Right lobe of liver (tissue), 6 donors: ENCODE measurements at places on chromosomes 1 and 21.
A peak's percentile ranks its signal among the peaks of the same experiment; 100 is the strongest.

DNA sequence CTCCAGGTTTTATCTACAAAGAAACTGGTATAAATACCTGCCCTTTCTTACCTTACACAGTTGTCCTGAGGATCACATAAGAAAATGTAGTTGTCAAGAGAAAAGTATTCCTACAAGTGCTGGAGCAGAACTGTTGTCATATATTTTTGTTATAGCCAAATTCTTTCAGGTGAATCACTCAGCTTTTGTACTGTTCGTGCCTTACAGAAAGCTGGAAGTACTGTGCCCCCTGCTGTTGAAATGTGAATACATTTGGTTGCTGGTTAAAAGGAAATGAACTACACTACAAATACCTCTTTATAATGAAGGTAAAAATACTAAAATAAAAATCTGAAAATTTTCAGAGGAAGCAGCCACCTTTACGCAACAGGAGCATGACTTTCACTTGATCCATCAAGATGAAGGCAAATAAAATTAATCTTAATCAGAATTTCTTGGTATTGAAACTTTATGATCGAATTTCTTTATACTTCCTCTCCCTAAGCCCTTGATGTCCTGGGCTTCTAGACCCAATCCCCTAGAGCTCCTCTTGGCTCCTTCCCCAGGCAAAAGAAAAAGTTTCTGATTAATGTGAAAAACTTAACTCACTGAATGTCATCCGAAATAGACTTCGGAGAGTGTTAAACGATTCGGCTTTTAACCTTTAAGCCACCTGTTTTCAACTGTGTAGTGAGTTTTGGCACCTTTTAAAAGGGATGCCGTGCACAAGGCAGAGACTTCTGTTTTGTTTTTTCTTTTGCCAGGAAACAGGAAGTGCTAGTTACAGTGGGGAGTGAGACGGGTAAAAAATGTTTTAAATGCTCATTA lies 12.5 kb downstream of the CHML start:
- peak overlapping the region; percentile 78 for H3K27ac ChIP-seq
- DNase-seq = no peak
- H3K4me1 ChIP-seq = no peaks in the 10 kb centered on the region
- H3K4me3 ChIP-seq = no peak overlapping the region
- no peaks in the 10 kb centered on the region for H3K27me3 ChIP-seq

DNA sequence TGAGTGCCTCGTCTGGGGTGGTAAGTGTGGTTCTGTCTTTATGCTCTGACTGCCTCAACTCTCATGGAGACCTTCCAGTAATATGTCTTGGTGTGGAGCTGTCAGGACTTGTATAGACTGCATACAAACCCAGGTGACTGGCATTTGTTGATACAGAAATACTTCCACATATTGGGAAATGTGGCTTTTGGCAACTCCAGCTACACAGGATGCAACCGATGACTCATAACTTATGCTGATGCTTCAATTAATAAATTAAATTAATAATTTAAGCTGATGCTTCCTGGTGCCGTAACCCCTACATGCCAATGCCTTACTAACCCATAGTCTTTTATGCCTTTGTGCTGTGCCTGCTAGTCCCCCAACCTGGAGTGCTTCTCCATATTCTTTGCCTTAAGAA lies 72.3 kb upstream of the ARTN start:
- H3K36me3 ChIP-seq = no peaks in the 10 kb centered on the region
- no peak for DNase-seq
- H3K4me3 ChIP-seq = no peak overlapping the region
- no peaks in the 10 kb centered on the region for H3K4me1 ChIP-seq

- H3K4me3 ChIP-seq = peak overlapping the region; percentile 96
- H3K36me3 ChIP-seq = no peaks in the 10 kb centered on the region
- peak overlapping the region; percentile 86 for H3K27ac ChIP-seq
- no peaks in the 10 kb centered on the region for H3K4me1 ChIP-seq
- DNase-seq = peak; percentile 58
Measured at GRCh38 chr1:193104502-193104906, 710 bp downstream of the GLRX2 start.

DNA sequence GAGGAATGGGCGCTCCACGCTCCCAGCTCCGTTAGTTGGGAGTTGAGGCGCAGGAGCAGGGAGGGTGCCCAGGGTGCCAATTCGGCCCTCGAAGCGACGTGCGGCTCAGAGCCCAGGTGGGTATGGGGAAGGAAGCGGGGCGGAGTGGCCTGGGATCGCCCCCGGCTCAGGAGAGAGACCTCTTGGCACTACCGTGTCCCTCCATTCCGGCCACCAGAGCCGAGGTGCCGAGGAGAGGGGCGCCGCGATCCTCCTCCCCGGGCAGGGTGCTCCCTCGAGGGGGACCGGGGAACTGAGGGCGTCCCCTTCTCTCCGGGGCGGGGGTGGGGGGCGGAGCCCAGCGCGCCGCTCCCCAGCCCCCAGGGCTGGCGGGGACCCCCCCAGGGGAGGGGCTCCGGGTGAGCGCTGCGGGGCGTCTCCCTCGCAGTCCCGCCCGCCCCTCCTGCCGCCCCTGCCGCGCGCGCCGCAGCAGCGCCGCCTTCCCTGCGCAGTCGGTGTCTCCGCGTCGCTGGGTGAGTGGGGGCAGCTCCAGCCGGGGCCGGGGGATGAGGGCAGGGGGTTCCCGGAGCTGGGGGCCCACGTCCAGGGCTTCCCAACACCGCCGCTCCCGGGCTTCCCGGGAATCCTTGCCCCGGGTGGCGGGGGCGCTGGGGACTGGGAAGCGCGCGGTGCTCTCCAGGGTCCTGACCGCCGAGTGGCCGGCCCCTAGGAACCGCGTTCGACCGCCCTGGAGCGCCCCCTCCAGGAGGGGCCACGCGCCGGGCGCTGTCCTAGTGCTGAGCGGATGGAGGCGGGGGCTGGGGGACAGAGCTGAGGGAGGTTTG lies at the start of gene HPCA:
TSS of gene HPCA (plus strand) at position 488 of the 824 bp plus-strand sequence. CDS start 2,408 bp downstream, outside the sequence.
- H3K4me3 ChIP-seq = no peak within 1 kb of the TSS
- H3K27me3 ChIP-seq = peaks cover 16% of the 10 kb centered on the region
- no peak within 1 kb of the TSS for H3K27ac ChIP-seq

- H3K27me3 ChIP-seq = no peaks in the 10 kb centered on the region
- no peak for DNase-seq
- no peaks in the 10 kb centered on the region for H3K4me1 ChIP-seq
- H3K4me3 ChIP-seq = no peak overlapping the region
- H3K27ac ChIP-seq = no peak overlapping the region
Measured at GRCh38 chr1:203035111-203036000, 9.1 kb downstream of the PPFIA4 start.

GRCh38 chr1:219058891-219059820 lies 114.5 kb upstream of the LYPLAL1 start:
- no peaks in the 10 kb centered on the region for H3K4me1 ChIP-seq
- no peaks in the 10 kb centered on the region for H3K36me3 ChIP-seq
- no peak for DNase-seq
- no peak overlapping the region for H3K27ac ChIP-seq

DNA sequence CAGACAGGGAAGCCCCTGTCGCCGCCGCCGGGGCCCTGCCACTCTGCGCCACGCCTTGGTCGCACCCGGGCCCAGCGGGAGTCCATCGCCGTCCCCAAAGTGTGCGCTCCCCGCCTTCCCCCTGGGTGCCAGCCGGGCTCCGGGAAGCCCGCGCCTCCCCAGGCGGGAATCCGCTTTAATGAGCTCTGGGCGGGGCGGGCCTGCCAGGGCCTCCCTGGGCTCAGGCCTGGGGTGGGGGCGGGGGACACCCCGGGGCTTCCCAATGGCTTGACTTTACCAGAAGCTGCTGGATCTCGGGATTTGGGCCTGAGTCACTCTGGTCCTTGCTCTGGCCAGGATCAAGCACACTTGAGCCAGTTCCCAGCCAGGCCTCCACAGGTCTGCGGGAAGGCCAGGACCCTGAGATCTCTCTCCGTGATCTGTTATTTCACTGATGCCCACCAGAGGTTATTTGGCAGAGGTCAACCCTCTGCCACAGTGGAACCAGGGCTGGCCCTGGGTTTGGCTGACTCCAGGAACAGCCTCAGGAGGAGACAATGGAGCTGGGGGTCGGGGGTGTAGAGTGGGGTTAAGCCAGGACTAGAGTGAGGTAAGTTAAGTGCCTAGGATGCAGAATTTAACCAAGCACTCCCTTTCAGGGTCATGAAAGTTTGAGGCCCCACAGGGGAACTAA lies 178.4 kb upstream of the EDN2 start:
- H3K36me3 ChIP-seq = no peaks in the 10 kb centered on the region
- H3K27ac ChIP-seq = peak overlapping the region; percentile 57
- peak; percentile 55 for DNase-seq

DNA sequence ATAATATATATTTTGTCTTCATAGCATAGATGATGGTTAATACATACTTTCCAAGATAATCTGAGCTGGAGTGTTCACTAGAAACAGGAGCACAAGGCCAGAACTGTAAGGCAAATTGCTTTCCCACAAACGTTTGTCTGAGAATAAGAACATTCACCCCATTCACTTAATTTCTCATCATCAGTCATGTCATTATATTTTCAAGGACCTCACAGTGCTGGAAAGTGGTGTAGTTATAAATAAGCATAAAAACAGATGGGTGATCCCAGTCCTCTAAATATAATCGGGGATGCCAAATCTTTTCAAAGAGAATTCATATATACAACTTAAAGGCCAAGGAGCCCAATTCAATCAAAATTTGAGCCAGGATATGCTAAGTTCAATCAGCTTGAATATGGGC lies 8.4 kb downstream of the PRRX1 start:
- H3K27me3 ChIP-seq = peaks cover 19% of the 10 kb centered on the region
- DNase-seq = no peak
- H3K36me3 ChIP-seq = no peaks in the 10 kb centered on the region
- H3K4me1 ChIP-seq = no peaks in the 10 kb centered on the region
- H3K4me3 ChIP-seq = no peak overlapping the region
- H3K27ac ChIP-seq = no peak overlapping the region
